Fibroblast of upper back skin (primary cell): ENCODE measurements at places on chromosomes 7 and 10.

DNA sequence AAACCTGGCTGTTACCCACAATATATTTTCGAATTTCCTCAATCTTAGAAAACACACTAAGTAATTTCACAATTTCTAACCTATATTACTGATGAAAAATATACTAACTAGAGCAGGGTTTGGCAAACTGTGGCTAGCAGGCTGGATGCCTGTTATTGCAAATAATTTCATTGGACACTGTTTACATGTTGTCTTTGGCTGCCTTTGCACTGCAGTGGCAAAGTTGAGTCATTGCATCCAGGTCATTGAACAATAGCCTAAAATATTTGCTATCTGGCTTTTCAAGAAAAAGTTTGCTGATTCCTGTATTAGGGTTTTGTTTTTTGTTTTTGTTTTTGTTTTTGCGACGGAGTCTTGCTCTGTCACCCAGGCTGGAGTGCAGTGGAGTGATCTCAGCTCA, 47.2 kb downstream of the KIF11 start:
- peak; percentile 6 for DNase-seq

DNA sequence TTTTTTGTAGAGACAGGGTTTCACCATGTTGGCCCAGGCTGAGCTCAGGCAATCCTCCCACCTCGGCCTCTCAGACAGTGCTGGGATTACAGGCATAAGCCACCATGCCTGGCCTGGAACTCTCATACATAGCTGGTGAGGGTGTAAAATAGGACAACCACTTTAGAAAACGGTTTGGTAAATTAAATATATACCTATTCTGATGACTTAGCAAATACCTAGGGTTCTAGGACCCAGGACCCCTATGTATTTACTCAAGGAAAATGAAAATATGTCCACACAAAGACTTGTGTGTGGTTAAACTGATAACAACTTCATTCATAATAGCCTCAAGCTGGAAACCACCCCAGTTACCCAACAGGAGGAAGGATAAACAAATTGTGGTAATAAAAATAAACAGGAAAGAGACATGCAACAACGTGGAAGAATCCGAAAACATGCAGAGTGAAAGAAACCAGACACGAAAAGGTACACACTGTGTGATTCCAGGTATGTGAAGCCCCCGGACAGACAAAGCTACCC, 52.7 kb downstream of the CARD11 start:
- DNase-seq: no peak

DNA sequence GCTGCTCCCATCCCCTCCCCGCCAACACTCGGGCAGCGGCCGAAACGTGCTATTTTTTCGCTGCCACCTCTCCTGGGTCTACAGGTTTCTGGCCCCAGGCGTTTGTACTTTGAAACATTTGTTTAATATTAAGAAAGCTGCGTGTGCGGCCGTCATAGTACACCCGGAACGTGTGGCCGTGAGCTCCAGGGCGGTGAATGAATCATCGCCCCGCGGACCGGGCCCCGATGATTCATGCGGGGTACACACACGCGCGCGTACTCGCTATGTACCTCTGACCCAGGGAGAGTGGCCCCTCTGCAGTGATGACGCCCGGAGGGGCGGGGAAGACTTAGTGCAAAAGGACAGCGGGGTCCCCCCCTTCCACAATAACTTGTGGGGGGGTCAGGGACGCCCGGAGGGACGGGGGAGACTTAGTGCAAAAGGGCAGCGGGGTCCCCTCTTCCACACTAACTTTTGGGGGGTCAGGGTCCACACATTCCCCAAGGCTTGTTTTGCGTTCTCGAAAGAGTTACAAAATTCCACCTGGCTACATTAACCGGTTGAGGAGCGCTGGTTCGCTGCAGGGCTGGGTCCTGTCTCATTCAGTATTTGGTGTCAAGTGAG, 56.5 kb upstream of the PCGF5 start:
- DNase-seq: peak; percentile 75

DNA sequence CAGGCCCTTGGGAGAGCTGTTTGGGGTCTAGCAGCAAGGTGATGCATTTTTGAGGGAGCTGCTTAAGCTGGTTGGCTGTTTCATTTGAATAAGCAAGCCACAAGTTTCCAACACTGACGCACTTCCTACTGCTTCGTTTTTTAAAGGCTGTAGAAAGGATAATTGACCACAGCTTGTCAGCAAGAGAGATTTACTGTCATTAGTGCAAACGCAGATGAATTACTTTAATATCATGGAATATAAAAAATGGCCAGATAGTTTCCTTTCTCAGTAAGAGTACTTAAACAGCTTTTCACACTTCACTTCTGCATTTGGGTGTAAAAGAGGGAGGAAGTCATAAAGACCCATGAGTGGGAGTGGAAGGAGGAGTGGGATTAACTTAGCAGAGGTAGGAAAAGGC, 61.5 kb downstream of the FZD1 start:
- peak; percentile 87 for DNase-seq

GRCh38 chr7:90999989-91000979, 263.9 kb upstream of the FZD1 start:
- peak; percentile 48 for DNase-seq

DNA sequence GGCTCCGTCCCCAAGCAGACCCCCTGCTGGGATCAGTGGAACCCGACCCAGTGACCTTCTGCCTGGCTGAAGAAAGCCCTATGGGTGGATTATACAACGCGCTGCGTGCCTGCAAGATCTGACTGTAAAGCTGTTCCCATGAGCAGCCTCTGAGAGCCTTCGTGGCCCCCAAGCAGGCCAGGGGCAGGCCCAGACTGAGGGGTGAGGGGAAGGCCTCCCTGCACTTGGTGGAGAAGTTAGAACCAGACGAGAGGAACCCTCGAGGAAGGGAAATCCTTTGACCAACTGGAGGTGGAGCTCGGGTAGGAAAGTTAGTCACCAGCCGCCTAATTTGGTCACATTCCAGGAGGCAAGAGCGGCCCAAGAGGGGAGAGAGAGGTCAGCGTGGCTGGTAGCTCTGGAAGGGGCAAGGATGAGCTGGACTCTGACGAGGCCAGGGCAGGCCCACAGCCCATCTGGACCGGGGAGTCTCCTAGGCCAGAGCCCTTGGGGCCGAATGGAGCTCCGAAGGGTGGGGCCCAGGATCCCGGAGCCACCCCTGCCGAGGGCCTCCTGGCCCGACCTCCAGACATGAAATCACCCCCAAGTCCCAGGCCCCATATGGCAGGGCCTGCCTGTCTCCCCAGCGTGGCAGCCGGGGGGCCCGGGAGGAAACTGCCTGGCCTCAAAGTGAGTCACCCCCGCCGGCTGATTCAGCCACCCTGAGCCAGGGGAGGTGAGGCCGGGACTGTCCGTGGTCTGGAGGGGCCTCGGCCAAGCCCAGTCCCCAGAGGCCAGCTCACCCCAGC, 23.3 kb upstream of the PDGFA start:
- DNase-seq: peak; percentile 91

DNA sequence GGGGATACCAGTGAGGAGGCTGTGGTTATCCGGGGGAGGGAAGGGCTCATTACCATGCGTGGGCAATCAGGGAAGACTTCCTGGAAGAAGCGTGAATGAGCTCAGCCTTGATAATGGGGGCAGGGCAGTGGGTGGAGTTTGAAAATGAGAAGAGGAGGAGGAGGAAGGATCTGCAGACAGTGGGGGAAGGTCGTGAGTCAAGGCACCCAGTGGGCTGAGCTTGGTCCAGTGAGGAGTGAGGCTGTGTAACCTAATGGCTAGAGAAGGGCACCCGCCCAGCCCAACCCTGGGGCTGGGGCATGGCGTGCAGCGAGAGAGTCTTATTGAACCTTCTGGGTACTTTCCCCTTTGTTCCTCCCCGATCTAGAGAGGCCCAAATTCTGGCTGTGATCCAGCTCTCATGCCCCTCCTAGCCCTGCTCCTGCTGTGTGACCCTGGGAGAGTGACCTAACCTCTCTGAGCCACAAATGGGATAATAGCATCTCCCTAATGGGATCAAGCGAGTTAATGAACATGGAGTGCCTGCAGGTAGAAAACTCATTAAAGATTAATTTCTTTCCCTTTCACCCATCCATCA, 31.5 kb downstream of the CLIP2 start:
- DNase-seq: no peak

- DNase-seq: no peak
Measured at GRCh38 chr10:51744235-51745000, 45.0 kb upstream of the CSTF2T start.

DNA sequence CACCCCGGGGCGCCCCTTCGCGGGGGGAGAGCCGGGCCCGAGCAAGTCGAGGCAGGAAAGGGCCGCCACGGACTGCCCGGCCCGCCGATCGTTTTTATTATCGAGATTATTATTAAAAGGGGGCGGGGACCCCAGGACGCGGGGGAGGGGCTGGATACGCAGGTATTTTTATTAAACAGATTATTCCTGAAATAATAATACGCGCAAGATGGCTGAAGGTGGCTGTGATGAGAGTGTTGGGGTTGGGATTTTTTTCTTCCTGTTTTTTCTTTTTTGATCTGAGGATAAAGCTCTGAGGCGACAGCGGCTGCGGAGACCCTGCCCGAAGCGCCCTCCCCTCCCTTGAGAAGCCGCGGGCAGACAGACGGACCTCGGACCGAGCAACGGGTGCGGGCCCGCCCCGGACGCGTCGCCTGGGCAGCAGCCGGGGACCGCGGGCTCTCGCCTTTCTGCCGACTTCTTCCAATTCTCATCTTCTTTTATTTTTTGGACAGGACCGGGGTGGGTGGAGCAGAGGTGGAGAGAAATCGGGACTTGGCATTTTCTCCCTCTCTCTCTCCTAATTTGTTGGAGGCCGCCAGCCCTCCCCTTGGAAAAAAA, 1.4 kb upstream of the TRIM8 start:
- DNase-seq: peak; percentile 30

DNA sequence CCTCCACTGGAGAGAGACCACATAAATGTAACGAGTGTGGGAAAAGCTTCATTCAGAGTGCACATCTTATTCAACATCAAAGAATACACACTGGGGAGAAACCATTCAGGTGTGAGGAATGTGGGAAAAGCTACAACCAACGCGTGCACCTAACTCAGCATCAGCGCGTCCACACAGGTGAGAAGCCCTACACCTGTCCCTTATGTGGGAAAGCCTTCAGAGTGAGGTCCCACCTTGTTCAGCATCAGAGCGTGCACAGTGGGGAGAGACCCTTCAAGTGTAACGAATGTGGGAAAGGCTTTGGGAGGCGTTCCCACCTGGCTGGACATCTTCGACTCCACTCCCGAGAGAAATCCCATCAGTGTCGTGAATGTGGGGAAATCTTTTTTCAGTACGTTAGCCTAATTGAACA, 20.6 kb downstream of the FAM200A start:
- DNase-seq: no peak

- DNase-seq: no peak
Measured at GRCh38 chr7:147153571-147153970, 1037.0 kb downstream of the CNTNAP2 start.

GRCh38 chr7:120181499-120181898, 91.5 kb upstream of the KCND2 start:
- DNase-seq: no peak

GRCh38 chr7:159025161-159025779, 119.4 kb downstream of the VIPR2 start:
- peak; percentile 23 for DNase-seq

GRCh38 chr7:80640846-80641245, 2.4 kb downstream of the CD36 start:
- peak; percentile 64 for DNase-seq

GRCh38 chr7:117530390-117530789, 50.6 kb downstream of the CFTR start:
- DNase-seq: no peak
